RPMI7951 (cell line): ENCODE measurements at places on chromosomes 1 and 21.

DNA sequence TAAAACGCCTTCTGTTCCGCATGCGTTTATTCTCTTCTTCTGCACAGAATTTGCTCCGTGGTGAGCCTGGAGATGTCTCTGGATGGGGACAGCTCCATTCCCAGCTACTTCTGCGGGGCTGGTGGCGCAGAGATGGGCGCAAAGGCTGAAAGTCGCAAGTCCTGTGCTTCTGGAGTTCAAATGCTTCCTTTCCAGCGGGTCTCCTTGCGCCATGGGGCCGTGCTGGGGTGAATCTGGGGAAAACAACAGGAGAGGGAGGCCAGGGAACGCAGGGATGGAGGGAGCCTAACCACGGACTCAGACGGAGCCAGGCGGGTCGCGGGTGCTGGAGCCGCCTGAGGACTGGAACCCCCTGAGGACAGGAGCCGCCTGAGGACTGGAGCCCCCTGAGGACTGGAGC lies 2.9 kb upstream of the OR2T12 start:
- no peak for DNase-seq

DNA sequence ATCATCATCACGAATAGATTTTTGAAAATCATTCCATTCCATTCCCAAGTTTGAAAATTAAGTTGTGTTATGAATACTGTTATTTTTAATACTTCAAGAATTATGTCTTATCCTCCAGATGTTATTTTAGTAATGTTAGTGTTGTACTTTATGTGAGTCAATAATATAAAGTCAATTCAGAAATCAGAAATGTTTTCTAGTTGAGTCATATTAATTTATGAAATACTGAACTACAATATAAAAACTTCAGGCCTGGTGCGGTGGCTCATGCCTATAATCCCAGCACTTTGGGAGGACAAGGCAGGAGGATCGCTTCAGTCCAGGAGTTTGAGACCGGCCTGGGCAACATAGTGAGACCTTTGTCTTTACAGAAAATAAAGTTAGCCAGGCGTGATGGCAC lies 38.4 kb upstream of the GPR25 start:
- no peak for DNase-seq

GRCh38 chr1:240414237-240414636 lies 197.7 kb downstream of the GREM2 start:
- peak; percentile 70 for DNase-seq

DNA sequence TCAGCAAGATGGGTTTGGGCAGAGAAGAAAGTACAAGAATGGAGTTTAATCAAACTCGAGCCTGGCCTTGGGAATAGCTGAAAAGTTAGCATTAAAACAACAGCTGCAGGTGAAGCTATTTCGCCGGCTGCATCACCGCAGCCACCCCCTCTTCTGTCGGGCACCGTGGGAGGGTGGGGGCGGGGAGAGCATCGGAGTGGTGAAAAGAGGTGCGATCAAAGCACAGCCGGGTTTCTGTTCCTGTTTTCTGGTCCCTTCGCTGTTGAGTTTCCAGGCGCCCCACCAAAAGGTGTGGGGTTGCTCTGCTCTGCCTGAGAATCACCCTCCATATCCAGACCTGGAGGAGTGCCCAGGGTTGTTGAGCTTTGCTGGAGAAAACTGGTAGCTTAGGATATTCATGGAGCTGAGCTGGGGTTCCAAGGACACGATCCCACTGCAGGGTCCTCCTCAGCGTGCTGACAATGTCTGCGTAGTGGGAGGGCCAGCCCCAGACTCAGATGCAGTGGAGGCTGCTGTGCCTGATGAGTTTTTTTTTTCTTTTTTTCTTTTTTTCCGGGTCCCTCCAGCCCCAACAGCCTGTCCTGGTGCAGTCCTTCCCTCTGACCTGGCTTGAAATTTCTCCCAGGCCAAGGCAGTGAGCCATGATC lies 127.5 kb upstream of the C1orf174 start:
- DNase-seq: no peak

DNA sequence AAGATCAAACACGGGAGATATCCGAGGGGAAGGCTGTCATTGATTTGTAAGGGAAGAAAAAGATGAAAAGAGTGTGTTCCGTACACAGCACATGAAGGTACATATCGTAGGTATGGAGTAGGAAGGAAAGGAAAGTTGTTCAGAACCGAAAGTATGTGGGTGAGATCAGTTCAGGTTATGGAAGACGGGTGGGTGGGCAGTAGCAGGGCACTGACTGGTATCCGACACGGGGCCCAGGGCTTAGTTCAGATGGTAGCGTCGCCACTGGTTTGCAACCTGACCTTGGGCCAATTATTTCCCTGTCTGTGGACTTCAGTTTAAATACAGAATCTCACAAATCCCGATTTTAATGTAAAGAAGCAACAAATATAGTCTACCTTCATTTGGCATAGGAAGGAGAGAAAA lies 27.8 kb upstream of the A3GALT2 start:
- DNase-seq: no peak

- DNase-seq: no peak
Measured at GRCh38 chr1:200901350-200901749, 6.7 kb downstream of the INAVA start.

- no peak for DNase-seq
Measured at GRCh38 chr21:41521489-41522027, 13.6 kb upstream of the TMPRSS2 start.

- DNase-seq: no peak
Measured at GRCh38 chr1:15934211-15935055, 41.5 kb downstream of the ZBTB17 start.

GRCh38 chr1:119004129-119004527 lies 16.0 kb upstream of the TBX15 start:
- DNase-seq: no peak

- DNase-seq: no peak
Measured at GRCh38 chr21:35093514-35093913, 44.4 kb upstream of the RUNX1 start.

GRCh38 chr1:117312453-117313138 lies 54.7 kb upstream of the MAN1A2 start:
- peak; percentile 56 for DNase-seq

DNA sequence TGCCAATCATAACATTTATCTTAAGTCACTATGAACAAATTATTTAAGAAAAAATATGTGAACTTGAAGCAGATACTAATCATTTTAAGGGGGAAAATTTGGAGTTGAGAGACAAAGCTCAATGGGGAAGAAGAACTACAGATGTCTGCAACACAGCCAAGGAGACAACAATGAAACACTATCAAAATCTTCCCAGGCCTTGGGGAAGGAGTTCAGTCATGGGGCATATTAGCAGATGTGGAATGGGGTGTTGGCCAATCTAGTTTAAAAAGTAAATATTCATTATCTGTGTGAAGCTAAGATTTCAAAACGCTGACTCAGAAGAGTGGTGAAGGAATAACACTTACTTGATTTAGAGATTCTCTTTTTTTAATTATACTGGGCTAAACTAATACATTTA lies 671.6 kb upstream of the ZP4 start:
- DNase-seq: peak; percentile 49

- DNase-seq: no peak
Measured at GRCh38 chr1:6509919-6510291, 18.4 kb upstream of the PLEKHG5 start.

DNA sequence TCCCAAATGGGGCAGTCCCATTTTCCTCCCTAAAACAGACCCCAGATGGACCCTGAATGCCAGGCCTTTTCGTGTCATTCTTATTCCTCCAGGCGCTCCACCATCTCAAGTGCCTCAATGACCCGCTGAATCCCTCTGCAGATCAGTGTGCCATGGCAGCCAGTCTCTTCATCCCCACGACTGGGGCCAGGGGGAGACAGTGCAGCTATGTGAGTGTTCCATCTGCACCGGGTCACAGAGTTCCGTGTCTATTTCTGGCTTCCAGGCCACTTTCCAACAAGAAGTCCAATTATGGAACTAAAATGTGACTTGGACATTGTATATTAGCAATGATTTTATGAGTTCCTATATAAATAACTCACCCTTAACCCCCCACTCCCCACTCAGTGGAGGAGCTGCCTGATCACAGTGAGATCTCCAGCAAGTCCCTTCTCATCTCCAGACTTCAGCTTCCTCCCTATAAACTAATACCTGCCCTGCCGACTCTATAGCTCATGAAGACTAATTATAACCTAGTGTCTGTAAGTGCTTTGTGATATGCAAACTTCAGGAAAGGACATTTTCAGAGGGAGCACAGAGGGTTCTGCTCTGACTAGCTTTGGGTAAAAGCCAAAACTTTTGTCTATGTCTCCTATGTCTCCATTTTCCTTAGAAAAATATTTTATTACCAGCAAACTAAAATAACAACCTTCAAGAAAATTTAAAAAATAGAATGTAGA lies 56.3 kb upstream of the NFASC start:
- no peak for DNase-seq

- no peak for DNase-seq
Measured at GRCh38 chr1:97091263-97091662, 369.7 kb downstream of the PTBP2 start.

GRCh38 chr1:79792219-79792930 lies 785.8 kb upstream of the ADGRL4 start:
- no peak for DNase-seq

DNA sequence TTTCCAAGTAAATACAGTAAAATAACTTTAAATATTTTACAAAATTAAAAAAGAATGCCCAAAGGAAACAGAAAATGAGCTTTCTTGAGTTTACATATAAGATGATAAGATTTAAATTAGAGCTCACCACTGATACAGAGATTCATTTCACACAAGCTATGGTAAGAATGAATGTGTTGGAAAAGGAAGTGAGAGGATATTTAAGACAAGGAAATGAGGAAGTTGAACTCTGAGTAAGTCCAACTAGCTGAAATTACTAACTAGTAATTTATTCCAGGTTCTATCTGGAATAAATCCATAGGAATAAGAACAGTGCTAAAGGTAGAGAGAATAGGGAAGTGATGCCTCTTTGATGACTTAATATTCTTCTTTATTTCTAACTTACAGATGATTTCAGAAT lies 42.4 kb downstream of the FNBP1L start:
- DNase-seq: no peak

GRCh38 chr1:182347019-182347418 lies 44.6 kb downstream of the GLUL start:
- DNase-seq: no peak

DNA sequence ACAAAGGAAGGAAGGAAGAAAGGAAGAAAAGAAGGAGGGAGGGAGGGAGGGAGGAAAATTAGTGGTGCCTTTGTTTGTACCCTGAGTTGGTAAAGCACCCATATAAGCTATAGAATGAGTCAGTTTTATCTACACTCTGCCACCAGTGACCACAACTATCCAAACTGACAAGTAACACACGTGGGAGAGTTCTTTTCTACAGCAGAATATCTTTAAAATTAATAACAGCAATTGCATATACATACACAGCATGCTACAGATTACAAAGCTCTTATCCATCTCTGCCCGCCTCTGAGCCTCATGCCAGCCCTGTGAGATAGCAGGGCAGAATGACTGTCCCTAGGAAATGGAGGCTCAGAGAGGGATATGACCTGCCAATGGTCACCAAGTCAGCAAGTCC lies 20.3 kb downstream of the CDCP2 start:
- no peak for DNase-seq

GRCh38 chr1:22831729-22832413 lies 121.2 kb downstream of the EPHB2 start:
- DNase-seq: peak; percentile 92

GRCh38 chr1:32876341-32877210 lies 5.9 kb upstream of the FNDC5 start:
- peak; percentile 28 for DNase-seq

DNA sequence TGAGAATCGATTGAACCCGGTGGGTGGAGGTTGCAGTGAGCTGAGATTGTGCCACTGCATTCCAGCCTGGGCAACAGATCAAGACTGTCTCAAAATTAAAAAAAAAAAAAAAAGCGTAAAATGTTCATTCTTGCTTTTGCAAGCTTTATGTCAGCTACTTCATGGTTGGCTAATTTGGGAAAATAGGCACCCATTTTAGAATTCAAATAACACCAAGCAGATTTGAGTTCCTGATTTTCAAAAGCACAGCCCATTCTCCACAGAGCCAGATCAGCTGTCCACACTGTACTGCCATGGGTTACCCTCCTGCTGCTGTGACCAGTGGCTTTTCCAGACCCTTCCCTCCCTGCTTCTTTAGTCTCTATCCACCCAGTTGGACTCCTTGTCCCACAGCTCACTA lies 4.4 kb downstream of the THEM5 start:
- no peak for DNase-seq

- DNase-seq: peak; percentile 24
Measured at GRCh38 chr21:15850645-15851044, 120.9 kb downstream of the USP25 start.

DNA sequence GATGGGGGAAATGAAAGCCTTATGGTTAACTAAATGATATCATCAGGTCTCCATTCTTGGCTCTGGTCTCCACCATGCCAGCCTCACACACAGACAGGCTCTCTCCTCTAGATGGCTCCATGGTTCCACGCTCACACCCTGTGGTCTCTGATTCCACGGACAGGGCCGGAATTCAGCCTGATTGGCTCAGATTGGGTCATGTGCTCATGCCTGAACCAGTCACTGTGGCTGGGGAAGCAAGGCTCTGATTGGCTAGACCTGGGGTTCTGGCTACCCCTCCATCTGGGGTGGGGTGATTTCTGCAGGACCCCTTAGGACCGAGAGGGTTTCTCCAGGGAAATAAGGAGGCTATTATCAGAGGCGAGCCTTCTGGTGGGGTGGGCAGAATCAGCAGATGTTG lies 277.0 kb downstream of the PTPRU start:
- DNase-seq: peak; percentile 88

DNA sequence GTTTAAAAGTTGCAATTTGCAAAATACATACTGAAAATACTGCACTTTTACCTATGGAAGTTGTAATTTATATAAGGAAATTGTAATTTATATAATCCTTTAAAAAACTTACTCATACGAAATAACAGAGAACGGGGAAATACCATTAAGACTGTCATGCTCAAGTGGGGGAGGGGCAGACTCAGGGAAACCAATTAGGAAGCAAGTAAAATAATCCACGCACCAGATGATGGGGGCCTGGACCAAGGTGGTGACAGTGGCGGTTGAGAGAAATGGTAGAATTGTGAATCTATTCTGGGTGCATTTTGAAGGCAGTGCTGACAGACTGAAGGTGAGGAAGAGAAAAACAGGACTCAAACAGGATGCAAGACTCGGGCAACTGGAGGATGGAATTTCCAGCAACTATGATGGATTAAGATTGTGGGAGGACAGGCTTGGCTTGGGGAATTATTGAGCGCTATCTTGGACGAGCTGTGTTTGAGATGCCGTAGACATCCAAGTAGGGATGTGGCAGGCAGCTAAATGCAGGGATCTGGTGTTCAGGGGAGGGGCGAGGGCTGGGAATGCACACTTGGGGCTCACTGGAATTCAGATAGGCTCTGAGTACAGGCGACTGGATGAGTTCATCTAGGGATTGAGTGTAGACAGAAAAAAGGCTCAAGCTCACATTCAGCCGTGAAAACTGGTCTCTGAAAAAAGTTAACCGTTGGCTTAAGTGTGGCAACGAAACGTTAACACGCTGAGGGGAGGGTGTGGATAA lies 977 bp downstream of the LCA5L start:
- peak; percentile 28 for DNase-seq

DNA sequence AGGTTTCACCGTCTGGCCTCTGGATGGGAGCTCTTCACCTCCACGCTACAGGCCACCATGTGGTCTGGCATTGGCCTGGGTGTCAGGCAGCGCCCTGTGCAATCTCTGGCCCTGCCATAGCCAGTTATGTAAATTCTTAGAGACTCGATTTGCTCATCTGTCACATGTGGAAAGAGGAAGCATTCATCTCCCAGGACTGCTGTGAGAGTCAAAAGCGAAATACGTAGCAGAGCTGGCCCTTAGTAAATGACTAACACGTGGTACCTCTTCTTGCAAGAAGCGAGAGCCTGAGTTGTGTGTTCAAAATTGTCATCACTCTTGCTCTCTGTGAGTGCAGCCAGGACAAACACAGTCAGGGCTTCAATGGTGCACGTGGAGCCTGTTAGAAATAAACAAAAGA lies 159.0 kb upstream of the BACE2 start:
- no peak for DNase-seq

- no peak for DNase-seq
Measured at GRCh38 chr1:65866439-65866838, 73.7 kb downstream of the PDE4B start.
